ENCODE measurements at places on chromosomes 11 and 22.

GRCh38 chr11:97107604-97108003, 717.8 kb downstream of the JRKL start:
- no peak for DNase-seq

GRCh38 chr22:49811020-49811791, 16.5 kb downstream of the BRD1 start:
- no peak for DNase-seq

GRCh38 chr11:100830978-100831732, 144.1 kb downstream of the ARHGAP42 start:
- peak; percentile 33 for DNase-seq

- DNase-seq, result no peak
Observed at GRCh38 chr11:68329978-68330699, 17.7 kb downstream of the LRP5 start.

DNA sequence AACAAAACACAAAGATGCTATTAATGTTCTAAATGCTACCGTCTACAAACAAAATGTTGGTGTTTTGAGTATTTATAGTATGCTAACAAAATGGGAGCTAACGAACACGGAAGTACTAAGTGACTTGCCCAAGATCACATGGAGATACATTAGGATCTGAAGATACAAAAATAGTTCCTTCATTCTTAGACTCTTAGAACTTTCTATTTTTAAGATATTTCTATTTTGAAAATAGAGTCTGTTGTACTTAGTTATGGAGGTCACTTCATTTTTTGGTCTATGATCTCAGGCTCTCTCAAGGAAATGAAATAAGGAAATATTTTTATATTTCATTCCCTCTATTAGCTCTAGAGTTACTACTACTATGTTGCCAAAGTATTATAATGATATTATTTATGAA, 64.2 kb downstream of the APOL5 start:
- DNase-seq, result no peak

- DNase-seq, result no peak
Observed at GRCh38 chr11:1727861-1728260, 22.5 kb downstream of the IFITM10 start.

Data from RCC 7860 (cell line).